SJCRH30 (cell line): ENCODE measurements at places on chromosomes 12 and 14. TPM values are rescaled to one million over a fixed set of nuclear protein-coding genes. Genes with fewer than 3 reads are reported as not detected.

DNA sequence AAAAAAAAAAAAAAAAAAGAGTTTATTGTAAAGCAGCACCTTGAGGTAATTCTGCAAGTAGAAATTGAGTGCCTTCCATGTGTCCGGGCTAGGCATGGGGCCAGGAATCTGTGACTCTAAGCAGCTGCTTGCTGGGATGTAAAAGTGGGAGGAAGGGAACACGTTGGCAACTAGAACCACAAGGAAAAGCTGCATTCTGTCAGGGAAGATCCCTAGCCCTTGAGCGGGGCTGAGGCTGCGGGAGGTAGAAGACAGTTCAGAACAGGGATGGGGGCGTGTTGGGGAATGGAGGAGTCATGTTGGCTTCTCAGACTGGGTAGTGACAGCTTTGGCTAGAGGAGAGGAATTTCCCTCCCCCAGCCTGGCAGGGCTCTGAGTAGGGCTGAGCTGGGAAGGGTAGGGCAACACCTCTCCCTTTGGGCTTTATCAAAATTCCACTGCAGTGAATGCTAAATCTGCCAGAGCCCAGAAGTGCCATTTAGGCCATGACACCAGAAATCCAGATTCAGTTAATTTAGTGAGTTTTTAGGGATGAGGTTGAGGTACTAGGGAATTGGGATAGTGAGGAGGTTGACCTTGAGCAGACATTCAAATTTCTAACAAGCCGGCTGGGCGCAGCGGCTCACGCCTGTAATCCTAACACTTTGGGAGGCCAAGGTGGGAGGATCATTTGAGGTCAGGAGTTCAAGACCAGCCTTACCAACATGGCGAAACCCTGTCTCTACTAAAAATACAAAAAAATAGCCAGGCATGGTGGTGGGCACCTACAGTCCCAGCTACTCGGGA lies 3.4 kb upstream of the TRAFD1 start:
- no peak overlapping the region for H3K4me3 ChIP-seq
- H3K27ac ChIP-seq, result no peak overlapping the region
- peaks cover 16% of the 10 kb centered on the region for H3K4me1 ChIP-seq
- no peaks in the 10 kb centered on the region; the same call in 1 of the 2 replicates for H3K27me3 ChIP-seq
- no peaks in the 10 kb centered on the region for H3K36me3 ChIP-seq

C12orf50 gene
- 0.28 TPM in 1 of 2 replicates, not detected in the other for total RNA-seq

GALNT8 gene
- total RNA-seq, result 0.10 TPM in 1 of 2 replicates, not detected in the other

GRCh38 chr14:79502751-79503148 lies 708.6 kb downstream of the DIO2 start:
- DNase-seq, result no peak
- no peak overlapping the region for H3K27ac ChIP-seq
- no peak overlapping the region for H3K4me3 ChIP-seq
- no peaks in the 10 kb centered on the region for H3K27me3 ChIP-seq

GPHB5 gene
- not detected in 2 replicates for total RNA-seq
